ENCODE measurements at places on chromosomes 5 and 9.

GRCh38 chr9:136587145-136587943, 41.5 kb upstream of the NOTCH1 start:
- DNase-seq = no peak

DNA sequence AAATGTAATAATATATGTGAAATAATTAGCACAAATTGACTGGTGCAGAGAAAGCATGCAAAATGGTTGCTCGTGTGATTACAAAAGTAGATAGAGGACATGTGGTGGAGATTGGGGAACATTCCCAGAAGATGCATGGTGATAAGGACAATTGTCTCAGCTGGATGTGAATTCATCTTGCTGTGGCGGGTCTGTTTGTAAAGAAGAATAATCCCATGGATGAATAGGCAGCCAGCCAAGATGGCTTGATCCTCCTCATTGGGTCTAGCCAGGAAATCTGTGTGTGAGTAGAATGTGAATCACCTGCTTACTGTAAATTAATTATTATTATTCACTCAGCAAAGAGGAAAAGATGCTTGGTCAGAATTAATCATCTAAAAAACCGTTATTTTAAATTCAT, 12.6 kb upstream of the DPYSL3 start:
- no peak for DNase-seq

- no peak for DNase-seq
Measured at GRCh38 chr5:132663771-132664695, 6.1 kb downstream of the IL13 start.

GRCh38 chr5:37495210-37495609, 116.1 kb downstream of the WDR70 start:
- DNase-seq = no peak

DNA sequence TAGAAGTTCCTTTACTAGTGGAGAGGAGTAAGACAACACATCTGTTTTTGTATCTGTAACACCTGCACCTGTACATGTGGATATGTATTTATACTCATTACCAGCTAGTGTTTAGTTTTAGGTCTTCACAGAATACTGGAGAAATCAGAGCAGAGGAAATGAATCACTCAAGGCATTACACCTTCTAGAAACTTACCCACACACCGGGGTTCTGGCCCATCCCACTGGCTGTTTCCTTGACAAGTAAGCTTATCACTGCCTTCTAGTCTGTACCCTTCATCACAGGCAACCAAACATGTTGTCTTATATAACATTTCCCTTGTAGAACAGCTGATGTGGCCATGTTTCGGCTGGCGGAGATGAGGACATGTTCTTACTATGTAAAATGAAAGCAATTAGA, 76.7 kb downstream of the SVEP1 start:
- DNase-seq = no peak

- DNase-seq = no peak
Measured at GRCh38 chr9:136336156-136336870, 9.0 kb downstream of the GPSM1 start.

- DNase-seq = no peak
Measured at GRCh38 chr5:133467826-133468463, 144.4 kb downstream of the FSTL4 start.

- no peak for DNase-seq
Measured at GRCh38 chr5:22683050-22683449, 170.1 kb downstream of the CDH12 start.

DNA sequence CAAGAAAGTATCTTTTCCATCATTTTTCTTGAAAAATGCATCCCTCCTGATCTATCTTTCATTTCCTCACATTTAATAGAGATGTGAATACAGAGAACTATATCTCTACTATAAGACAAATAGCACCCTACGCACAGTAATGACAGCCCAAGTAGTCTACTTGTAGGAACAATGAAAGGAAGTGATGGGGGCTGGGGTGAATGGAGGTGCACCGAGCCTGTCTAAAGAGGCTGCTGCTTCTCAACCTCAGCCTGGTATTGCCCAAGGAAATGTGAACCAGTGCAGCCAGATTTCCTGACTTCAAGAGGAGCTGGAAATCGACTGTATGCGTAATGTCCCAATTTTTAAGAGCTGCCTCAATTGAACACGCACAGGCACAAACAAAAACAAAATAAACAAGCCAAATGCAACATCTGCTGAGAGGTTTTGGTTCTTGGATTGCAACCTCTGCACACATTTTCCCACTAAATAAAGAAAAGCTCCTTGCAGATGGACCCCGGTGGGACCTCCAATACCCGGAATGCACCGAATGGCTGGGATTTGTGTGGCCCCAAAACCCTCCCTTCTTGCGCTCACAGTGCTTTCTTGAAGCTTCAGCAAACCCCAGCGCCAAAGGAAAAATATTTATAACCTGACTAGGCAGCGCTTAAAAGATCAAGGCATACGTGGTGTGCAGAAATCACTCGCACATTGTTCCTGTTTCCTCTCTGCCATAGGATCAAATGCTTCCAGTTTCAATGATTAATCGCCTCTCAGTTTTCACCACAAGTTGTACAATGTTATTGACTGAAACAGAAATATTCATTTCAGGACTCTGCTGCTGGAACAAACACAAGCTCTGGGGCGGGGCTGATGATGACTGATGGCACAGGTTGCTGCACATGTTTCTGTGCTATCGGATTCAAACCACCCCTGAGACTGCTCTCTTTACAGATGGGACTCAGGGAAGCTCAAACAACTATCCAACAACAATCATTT, 68.3 kb downstream of the KCNIP1 start:
- no peak for DNase-seq

DNA sequence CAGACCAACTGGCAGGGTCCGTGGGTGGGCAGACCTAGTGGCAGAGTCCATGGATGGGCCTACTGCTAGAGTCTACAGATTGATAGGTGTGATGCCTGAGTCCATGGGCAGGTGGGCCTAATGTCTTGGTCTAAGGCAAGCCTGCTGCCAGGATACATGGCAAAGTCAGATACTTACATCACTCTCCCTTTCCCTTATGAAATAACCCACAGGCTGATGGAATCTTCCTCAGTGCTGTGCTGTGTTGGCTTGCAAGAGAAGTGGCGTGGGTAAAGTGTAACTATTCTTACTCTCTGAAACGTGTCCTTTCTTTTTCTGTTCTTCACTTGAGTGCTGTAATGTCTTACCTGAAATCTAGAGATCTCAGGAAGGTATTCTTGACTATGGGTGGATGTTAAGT, 67.3 kb upstream of the ADRB2 start:
- DNase-seq = no peak

- DNase-seq = peak; percentile 15
Measured at GRCh38 chr5:180193749-180194375, 15.1 kb downstream of the RASGEF1C start.

- no peak for DNase-seq
Measured at GRCh38 chr5:124259017-124259416, 487.4 kb downstream of the ZNF608 start.

DNA sequence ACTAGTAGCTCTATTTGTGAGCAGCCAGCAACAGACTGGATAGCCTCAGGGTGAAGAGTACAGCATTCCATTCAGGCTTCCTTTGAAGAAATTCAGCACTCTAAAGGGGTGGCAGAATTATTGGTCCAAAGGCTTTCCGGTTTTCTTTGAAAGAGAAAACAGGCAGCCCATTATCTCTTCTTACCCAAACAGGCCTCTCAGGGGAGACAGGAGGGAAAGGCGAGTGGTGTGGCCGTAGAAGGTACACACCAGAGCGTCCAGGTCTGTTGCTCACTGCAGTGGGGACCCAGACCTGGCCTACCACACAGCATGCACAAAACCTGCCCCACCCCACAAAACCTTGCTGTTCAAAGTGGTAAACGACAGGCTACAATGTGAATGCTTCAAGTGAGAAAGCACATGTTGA, 83.3 kb downstream of the ZNF608 start:
- DNase-seq = no peak

GRCh38 chr5:168059131-168059530, 232.3 kb upstream of the WWC1 start:
- no peak for DNase-seq

DNA sequence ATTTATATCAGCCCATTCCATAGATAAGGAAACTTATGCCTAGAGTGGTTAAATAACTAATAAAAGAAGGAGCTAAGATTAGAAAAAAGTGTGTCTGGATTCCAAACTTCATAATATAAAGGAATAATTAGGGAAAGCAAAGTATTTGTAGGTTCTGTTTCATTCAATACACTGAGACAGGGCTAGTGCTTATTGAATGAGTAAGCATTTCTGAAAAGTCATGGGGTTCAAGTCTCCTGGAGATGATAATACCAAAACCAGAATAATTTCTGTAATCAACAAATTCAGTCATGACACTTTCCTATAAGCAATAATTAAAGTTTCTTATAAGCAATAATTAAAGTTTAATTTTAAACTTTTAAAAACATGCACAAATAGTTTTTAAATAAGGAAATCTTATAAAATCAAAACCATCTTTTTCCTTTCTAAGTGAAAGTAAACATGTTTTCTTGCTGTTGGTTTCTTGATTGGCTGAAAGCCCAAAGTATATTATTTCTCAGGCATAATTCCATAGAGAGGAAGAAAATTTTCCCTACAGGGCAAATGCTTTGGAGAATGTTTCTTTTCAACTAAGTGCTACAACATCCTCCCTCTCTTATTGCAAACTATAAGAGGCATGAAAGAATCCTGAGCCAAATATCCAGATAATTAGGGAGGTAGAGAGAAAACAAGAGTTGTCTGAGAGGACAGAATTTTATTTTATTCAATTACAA, 510.2 kb downstream of the PRELID2 start:
- no peak for DNase-seq

DNA sequence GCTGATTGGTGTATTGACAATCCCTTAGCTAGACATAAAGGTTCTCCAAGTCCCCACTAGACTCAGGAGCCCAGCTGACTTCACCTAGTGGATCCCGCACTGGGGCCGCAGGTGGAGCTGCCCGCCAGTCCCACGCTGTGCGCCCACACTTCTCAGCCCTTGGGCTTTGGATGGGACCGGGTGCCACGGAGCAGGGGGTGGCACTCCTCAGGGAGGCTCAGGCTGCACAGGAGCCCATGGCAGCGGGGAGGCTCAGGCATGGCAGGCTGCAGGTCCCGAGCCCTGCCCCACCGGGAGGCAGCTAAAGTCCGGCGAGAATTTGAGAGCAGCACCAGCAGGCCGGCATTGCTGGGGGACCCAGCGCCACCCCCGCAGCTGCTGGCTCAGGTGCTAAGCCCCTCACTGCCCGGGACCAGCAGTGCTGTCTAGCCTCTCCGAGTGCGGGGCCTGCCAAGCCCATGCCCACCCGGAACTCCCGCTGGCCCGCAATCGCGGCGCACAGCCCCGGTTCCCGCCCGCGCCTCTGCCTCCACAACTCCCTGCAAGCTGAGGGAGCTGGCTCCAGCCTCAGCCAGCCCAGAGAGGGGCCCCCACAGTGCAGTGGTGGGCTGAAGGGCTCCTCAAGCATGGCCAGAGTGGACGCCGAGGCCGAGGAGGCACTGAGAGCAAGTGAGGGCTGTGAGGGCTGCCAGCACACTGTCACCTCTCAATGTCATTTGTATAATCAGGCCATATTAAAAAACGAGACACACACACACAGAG, 437.2 kb downstream of the CSNK1G3 start:
- DNase-seq = no peak

GRCh38 chr5:103894882-103895281, 332.3 kb upstream of the NUDT12 start:
- peak; percentile 77 for DNase-seq

GRCh38 chr5:97209343-97209742, 26.3 kb upstream of the RIOK2 start:
- no peak for DNase-seq

DNA sequence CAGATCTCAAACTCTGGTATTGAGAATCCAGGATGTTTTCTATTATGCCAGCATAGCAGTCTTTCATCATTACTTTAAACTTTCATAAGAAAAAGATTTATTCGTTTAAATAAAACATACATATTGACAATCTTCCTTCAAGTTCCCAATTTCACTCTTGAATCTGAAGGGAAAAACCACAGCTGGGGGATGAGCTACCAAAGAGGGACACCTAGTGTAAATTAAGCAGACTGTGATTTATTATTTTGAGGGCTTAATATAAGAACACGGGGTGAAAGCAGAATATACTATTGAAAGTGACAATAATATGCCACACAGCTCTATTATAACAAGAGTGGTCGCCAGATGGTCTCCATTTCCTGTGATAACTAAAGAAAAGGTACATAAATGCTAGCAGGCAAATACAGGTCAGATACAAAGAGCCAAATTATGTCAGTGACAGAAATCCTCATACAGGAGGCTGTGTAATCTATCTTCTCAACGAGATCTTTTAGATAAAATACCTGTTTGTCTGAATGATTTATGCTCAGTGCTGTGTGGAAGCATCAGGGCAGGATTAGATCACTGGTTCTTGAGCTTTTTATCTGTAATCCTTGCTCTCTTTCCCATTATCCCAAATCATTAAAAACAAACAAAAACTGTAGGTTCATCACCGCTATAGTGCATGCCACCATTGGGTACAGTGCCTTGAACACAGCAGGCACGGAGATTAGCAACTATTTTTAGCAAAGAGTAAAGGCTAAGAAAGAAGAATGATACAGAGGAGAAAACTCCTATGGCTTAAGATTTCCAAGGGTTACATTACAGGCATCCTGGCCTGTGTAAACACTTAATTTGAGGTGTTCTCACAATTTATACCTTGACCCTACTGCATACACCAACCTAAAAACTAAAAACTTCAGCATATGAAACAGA, 116.6 kb downstream of the DROSHA start:
- no peak for DNase-seq

GRCh38 chr9:132903574-132904492, 25.1 kb downstream of the SPACA9 start:
- no peak for DNase-seq

DNA sequence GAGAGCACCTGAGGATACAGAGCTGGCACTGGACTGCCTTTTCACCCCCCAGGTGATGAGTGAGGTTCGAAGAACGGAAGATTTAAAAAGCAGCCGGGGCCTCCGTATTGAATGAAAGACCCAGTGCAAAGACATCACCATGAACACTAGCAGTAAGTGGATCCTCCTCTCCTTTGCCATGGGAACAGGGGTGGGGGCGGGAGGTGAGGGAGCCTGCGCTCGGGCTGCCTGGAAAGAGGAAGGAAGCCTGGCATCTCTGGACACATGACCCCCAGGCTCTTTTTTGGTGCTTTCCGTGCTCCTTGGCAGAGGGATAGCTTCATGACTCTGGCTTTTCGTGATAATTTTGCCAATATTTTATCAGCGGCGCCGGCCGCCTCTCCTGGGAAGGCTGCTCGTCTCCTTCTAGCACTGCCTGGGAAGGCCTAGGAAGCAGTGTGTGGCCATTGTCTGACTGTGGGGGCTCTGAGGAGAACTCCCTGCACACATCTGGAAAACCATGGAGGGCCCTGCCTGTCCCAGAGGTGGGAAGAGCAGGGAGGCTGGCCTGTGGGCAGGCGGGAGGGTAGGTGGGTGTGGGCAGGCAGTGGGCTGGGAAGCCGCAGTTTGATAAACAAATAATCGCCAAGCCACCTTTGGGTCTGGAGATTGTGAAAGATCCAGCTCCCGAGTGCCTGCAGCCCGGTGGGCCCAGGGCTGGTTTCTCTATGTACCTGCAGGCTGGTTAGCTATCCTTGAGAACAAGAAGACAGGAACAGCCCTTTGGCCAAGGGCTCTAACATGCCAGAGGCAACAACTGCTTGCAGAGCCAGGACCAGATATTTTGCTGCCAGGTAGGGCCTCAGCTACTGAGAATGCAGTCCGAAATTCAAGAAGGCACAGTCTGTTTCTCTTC, 911 bp downstream of the ABLIM3 start:
- DNase-seq = peak; percentile 76

GRCh38 chr5:145210020-145210419, 625.1 kb downstream of the PRELID2 start:
- DNase-seq = no peak
